GM12891 (cell line): ENCODE measurements at places on chromosomes 12 and 14.

DNA sequence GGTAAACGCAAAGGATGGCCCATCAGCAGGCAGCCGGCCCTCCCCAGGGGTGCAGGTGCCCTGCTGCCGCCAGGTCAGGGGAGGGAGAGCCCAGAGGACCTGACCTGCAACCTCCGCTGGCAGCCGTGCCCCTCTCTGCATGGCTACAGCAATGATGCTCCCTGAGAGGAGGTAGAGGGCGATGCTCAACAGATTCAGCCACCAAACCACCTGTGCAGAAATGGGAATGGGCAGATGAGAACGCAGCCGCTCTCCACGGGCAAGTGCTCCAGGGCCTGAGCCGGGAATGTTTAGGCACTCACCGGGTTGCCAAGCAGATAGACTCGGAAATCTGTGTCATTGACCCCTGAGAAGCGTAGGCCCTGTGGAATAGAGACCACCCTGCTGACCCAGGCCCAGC is 8.7 kb upstream of the NGB start:
- no peak for DNase-seq

GRCh38 chr14:97777622-97778355 is 980.6 kb downstream of the VRK1 start:
- DNase-seq = no peak

- no peak for DNase-seq
These were observed 204.1 kb downstream of the STXBP6 start for GRCh38 chr14:24845851-24846250.

DNA sequence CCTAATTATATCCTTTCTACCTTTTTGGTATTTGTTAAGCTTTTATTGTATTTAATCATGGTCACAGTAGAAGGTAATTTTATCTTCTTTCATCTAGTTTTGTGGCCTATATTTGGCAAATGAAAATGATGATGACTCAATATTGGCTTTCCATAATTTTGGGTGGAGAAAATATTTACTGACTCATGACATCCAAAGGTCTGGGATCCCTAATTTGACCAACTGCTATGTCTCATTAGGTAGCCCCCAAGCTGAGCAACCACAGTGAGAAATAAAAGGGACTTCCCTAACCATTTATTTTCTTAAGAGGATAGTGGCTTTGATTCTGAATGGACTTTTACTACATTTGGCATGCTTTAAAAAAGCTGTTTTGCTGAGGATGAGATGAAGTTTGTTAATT is 289.5 kb downstream of the RMST start:
- no peak for DNase-seq

- no peak for DNase-seq
These were observed 210.4 kb upstream of the KRR1 start for GRCh38 chr12:75721796-75722195.

DNA sequence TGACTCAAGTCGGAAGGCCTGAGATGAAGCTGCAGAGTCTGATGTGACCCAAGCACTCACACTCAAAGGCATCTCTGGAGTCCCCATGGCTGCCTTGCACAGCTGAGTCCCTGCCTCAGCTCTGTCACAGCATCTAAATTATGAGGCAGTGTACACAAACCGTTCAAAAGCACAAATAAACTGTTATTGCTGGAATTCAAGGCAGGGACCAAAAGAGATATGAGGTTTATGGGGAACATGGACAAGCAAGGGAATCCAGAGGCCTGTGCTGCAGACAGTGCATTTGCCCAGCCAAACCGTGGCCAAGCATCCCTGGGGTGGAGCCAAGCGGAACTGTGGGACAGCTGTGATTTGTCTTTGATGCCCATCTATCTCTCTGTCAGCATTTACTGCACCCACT is 91.3 kb downstream of the RPS29 start:
- DNase-seq = no peak

- DNase-seq = no peak
These were observed 9.4 kb downstream of the RNF41 start for GRCh38 chr12:56212361-56212760.

- DNase-seq = no peak
These were observed 48.5 kb downstream of the CDC42BPB start for GRCh38 chr14:103008768-103009357.

GRCh38 chr14:44912041-44912869 is 49.5 kb downstream of the KLHL28 start:
- no peak for DNase-seq

DNA sequence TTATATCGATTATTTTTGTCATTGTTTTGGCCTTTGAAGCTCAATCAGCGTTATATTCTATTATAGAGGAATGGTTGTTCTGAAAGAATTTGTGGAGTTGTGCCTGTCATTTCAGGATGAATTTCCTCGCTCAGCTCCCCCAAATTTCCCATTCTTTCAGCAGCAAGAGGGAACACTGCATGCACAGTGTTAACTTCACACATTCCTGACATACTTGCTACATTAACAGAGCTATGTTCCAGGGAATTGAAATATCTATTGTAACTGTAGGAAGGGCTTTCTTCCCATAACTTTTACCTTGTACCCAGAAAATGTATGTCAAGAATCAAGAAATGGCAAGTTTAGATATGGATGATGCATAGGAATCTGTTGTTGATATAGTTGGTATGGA is 379.0 kb downstream of the LRIG3 start:
- no peak for DNase-seq

- no peak for DNase-seq
These were observed 56.8 kb downstream of the PAPLN start for GRCh38 chr14:73293782-73294781.

GRCh38 chr12:42309996-42310395 is 15.9 kb downstream of the ZCRB1 start:
- DNase-seq = no peak

DNA sequence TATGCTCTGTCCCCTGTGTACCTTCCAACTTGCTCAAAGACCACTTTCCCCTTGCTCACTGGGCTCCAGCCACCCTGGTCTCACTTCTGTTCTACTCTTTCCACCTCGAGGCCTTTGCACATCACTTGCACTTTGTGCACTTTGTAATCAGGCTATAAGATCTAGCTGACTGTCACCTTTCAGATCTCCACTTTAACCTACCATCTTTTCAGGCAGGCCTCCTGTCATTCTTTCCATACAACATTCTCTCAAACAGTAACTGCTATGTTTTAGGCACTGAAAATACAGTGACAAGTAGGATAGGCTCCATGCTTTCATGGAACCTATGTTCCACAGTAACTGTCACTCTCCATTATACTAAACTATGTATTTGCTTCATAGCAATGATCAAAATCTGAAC is 14.0 kb downstream of the CPM start:
- DNase-seq = no peak

DNA sequence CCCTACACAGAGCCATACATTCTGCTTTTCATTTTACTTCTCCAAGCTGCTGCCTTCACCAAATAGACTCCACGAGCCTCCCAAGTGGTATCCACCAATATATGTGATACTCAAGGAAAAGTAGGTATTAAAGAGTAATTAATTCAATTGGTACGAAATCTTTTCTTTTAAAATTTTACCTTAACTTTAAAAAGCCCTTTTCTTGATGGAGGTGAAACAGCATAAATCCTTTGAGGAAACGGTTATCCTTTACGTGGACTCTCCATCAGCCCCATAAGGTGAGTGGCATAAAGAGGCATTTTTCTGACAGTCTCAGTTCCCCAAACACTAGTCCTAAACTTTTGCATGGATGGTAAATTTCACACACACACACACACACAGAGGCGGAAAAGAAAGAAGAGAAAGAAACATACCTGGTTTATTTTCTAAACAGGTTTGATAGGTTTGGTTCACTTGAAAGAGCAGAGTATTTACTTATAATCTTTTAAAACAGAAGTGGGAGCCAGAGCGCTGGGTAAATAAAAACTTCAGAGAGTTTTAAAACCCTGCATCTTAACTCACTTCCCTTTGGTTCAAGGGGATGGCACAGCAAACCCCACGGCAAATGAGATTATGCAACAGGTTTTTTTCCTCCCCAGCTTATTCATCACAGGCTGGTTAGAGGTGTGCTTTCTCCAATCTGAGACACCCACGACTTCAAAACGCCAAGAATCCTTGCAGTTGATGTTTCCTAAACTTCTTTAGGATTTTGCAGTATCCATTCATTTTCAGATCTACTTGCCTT is 1.9 kb downstream of the DUSP16 start:
- no peak for DNase-seq

DNA sequence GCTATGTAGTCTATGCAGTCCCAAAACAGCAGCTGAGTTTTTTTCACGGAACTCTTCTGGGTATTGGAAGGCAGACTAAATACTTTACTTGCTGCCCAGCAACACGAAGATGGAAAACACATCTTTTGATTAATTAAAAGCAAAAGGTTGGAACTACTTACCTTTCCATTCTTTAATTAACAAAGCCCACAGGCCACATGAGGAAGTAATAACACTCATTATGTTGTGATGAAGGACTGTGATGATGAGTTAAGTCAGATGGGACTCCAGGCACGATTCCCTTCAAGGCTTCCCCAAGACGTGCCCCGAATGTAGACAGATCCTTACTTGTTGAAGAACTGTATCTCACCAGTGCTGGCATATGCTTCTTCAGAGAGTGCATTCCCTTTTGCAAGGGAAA is 129.0 kb downstream of the WIF1 start:
- DNase-seq = no peak

GRCh38 chr12:29131539-29131938 is 17.5 kb upstream of the FAR2 start:
- DNase-seq = no peak

DNA sequence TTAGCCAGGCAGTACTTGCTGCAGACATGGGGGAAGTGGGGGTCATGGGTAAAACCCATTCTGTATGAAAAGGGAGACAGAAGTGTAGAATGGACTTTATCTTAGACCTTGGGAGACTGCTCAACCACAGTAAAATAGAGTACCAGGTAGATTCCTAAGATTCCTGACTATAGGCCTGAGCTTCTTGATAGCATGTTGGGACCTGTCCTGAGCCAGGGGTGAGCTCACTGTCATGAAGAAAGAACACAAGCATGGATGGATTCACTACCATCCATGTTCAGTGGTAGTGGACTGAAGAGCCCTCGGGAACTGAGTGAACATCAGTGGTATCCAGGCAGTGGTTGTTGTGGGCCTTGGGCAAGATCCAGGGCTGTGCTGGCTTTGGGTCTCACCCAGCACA is 1003.8 kb downstream of the TMTC2 start:
- no peak for DNase-seq

DNA sequence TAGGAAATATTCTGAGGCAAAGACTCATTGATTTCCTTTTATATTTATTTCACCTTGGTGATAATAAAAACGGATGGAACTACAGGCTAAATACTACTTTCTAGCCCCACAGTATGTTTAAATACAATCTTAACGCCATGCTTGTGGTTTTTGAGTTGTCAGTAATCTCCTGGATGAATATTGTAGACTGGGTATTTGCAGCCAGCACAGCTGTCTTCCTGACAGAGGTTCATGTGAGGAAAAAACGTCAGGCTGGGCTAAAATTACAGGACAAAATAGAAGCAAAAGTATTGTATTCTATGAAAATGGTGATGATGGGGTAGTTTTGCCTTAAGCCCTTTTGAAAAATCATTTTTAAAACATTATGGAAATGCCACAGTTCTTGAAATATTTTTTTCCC is 140.9 kb downstream of the CCDC91 start:
- no peak for DNase-seq

- DNase-seq = no peak
These were observed 41.2 kb downstream of the SH2B3 start for GRCh38 chr12:111446631-111447570.

DNA sequence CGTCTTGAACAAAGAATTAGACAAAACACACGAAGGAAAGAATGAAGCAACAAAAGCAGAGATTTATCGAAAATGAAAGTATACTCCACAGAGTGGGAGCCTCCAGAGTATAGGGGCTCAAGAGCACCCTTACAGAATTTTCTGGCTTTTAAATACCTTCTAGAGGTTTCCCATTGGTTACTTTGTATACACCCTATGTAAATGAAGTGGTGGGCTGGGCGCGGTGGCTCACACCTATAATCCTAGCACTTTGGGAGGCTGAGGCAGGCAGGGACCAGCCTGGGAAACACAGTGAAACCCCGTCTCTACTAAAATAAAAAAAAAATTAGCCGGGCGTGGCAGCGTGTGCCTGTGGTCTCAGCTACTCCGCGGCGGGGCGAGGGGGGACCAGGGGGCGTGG is 13.1 kb upstream of the DNM1L start:
- DNase-seq = no peak

GRCh38 chr12:601976-602699 is 61.1 kb downstream of the NINJ2 start:
- DNase-seq = no peak

DNA sequence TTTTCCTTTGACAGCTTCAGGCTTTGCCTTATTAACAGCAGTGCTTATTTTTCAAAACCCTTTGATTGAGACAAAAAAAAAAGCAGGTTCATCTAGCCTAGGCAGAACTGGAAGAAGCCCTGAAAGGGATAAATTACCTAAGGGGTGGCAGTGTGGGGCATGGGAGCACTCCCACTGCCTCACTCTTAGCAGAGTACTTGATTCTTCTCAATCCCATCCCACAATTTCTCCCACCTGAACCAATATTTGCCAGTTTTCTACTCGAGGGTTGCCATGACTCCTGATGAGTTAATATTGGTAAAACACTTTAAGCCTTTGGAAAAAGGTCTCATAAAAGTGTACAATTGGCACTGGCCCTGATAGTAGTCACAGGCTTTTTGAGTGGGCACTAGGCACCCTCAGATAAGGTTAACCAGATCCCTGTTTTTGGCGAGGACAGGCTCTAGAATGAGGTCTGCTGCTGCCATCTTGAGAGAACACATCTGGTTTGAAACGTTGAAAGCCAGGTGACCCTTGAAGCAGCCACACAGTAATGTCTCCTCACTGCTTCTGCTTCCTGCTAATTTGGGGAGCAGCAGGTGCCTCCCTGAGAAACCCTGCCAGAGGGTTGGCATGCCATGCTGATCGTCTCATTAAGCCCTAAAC is 320.0 kb downstream of the RAD51B start:
- DNase-seq = no peak

GRCh38 chr12:25347716-25348592 is 97.2 kb upstream of the KRAS start:
- DNase-seq = no peak

- no peak for DNase-seq
These were observed 8.6 kb downstream of the SLC38A6 start for GRCh38 chr14:60989599-60989998.

GRCh38 chr12:92299344-92299743 is 153.7 kb upstream of the BTG1 start:
- DNase-seq = no peak

GRCh38 chr12:52513736-52514135 is 6.5 kb downstream of the KRT5 start:
- DNase-seq = no peak

GRCh38 chr14:64844272-64844671 is 35.4 kb downstream of the SPTB start:
- DNase-seq = no peak

DNA sequence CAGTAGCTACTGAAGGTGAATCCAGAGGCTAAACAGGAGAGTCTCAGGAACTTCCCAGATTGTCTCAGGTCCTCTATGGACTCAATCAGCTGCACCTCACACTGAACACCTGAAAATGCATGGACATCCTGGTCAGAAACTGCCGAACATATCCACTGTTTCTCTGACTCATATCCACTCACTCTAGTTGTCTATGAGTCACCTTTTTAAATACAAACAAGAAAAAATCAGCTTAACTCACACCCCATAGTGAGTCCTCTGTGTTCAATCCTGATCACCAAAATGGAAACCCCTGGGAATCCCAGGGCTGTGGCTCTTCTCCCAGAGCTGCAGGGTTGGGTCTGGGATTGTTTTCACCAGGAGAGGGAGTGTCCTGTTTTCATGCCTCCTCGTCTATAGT is 556.7 kb downstream of the TMEM121 start:
- DNase-seq = no peak
